Caudate nucleus (tissue), 63 donors: ENCODE measurements at places on chromosomes 12 and 14.

GRCh38 chr12:49813131-49813530 is 15.1 kb downstream of the NCKAP5L start:
- no peak for DNase-seq

DNA sequence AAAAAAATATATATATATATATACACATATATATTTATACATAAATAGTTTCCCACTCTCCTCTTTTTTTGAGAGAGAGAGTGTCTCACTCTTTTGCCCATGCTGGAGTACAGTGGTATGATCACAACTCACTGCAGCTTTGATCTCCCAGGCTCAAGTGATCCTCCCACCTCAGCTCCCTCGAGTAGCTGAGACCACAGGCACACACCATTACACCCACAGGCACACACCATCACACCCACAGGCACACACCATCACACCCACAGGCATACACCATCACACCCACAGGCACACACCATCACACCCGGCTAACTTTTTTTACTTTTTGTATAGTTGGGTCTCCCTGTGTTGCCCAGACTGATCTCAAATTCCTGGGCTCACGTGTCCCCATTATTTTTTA is 14.1 kb upstream of the GAPDH start:
- DNase-seq, result no peak

DNA sequence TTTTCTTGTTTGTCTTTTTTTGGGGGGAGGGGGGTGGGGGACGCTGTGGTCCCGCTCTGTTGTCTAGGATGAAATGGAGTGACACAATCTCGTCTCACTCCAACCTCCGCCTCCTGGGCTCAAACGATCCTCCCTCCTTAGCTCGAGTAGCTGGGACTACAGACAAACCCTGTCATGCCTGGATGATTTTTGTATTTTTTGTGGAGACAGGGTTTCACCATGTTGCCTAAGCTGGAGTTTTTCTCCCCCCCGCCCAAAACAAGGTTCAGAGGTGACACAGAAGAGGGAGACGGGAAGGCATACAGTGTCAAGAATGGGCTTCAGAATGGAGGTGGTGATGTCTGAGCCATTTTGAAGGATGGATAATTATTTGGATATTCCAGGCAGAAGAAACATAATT is 116.9 kb upstream of the ATF1 start:
- no peak for DNase-seq

- no peak for DNase-seq
Measured at GRCh38 chr12:12954356-12954755, 2.4 kb upstream of the GPRC5D start.

GRCh38 chr12:133130808-133131128 is 341 bp downstream of the ZNF10 start:
- DNase-seq, result no peak

DNA sequence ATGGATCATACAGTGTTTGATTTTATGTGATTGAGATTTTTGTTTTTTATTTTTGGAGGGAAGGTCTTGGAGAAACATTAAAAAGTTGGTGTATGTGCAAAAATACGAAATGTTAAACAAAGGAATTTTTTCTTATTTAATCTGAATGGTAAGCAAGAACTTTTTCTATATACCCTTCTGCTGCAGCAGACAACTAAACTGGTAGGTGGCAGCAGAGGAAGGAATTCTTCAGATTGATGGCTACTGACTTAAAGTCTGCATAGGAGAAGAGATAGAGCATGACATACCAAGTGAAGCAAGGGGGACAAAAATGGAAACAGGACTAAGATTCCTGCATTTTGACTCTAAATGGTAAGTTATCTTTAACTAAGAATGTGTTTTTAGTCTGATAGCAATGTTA is 42.0 kb upstream of the A2ML1 start:
- DNase-seq, result no peak

DNA sequence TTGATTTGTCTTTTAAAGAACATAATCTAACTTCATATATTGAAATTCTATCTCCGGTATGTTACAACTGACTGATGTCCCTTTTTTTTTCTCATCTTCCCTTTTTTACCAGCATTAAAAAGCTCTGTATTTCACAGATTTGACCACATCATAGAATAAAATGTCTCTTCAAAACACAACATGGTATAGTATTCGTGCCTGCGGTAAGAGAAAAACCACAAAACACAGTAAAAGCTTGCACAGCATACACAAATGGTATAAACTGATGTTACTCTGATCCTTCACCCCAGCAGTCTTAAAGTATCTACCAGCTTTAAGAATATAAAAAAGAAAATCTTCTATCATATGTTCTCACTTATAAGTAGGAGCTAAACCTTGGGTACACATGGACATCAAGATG is 83.4 kb downstream of the HECTD1 start:
- no peak for DNase-seq

DNA sequence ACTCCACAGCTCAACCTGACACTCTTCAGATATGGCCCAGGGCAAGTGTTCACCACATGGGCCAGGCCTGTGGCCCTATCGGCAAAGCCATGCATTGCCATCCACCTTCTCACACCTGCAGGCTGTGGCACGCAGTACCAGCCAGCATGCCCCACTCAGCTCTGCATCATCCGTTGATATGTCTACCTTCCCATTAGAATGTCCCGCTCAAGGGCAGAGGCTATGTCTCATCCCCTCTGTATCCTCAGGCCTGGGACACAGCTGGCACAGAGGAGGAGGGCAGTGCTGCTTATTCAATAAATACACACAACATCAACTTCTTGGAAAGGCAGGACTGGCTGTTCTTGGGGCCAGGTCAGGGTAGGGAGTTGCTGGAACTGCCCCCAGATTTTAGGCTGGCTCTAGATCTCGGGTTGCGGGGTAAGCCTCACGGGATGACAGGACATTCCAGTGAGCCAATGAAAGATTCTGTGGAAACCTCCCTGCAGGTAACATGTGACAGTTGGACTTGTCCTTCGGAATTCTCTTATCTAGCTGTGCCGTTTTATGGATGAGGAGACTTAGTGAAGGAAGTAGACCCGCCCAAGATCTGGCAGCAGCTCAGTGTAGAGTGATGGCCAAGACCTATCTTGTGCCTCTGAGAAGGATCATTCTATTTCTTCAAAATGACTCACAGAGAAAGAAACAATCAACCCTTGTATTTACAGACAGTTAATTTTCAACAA is 25.6 kb downstream of the SYNE3 start:
- no peak for DNase-seq
